Esophagus muscularis mucosa (tissue), 4 donors: ENCODE measurements at places on chromosomes 5 and 9. TPM values are rescaled to one million over a fixed set of nuclear protein-coding genes. Genes with fewer than 3 reads are reported as not detected.

Gene PROB1
- 11.0 TPM for total RNA-seq

DNA sequence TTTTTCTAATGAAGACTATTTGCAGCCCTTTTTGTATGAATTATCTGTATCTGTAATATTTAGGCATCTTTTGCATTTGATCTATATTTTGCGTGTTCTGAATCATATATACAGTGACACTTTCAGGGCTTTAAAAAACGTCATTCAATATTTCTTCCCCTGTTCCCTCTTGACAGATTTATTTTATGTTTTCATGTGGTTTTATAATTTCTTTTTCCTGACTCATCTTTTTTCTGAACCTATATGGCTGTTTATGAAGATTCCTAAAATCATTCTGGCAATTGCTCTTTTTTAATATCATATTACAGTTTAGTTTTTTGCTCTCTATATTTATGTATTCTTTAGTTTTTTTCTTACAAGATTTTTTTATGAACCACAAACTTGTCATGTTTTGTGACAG, 67.6 kb downstream of the SMARCA2 start:
- peaks cover 14% of the 10 kb centered on the region for H3K4me1 ChIP-seq
- peaks cover 99% of the 10 kb centered on the region for H3K36me3 ChIP-seq
- H3K4me3 ChIP-seq: no peak overlapping the region
- H3K27ac ChIP-seq: no peak overlapping the region

- no peaks in the 10 kb centered on the region for H3K27me3 ChIP-seq
- H3K4me1 ChIP-seq: no peaks in the 10 kb centered on the region
- no peak overlapping the region for H3K4me3 ChIP-seq
These were observed 110.1 kb upstream of the GRIN3A start for GRCh38 chr9:101848485-101848919.

GRCh38 chr9:133822430-133823065, 84.4 kb upstream of the SARDH start:
- no peaks in the 10 kb centered on the region for H3K36me3 ChIP-seq
- H3K4me1 ChIP-seq: peaks cover 14% of the 10 kb centered on the region
- no peak for DNase-seq
- H3K4me3 ChIP-seq: no peak overlapping the region
- H3K27me3 ChIP-seq: no peaks in the 10 kb centered on the region
- H3K27ac ChIP-seq: no peak overlapping the region

- no peak for DNase-seq
- peak overlapping the region; percentile 61 for H3K27ac ChIP-seq
- H3K36me3 ChIP-seq: no peaks in the 10 kb centered on the region
- peaks cover 55% of the 10 kb centered on the region for H3K4me1 ChIP-seq
These were observed 174.0 kb downstream of the GDNF start for GRCh38 chr5:37665889-37666288.

Gene NEURL1B
- total RNA-seq: 87.1 TPM

Gene COL23A1
- total RNA-seq: 1.8 TPM

- H3K27me3 ChIP-seq: no peaks in the 10 kb centered on the region
- no peak overlapping the region for H3K27ac ChIP-seq
- H3K4me1 ChIP-seq: no peaks in the 10 kb centered on the region
- no peak for DNase-seq
These were observed 31.0 kb upstream of the MEGF9 start for GRCh38 chr9:120745278-120745677.

DNA sequence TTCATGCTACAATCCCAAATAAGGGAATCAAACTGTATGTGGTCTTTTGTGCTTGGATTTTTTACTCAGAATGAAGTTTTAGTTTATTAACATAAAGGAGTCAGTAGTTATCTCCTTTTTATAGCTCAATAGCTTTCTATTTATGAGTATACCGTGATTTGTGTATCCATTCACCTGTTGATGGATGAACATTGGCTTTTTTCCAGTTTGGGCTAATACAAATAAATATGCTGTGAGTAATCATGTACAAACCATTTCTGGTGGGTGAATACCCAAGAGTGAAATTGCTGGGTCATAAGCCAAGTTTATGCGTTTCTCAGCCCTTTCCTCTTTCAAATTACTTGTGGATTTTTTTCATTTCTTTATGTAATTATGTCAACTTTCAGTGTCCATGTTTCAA, 395.3 kb downstream of the OSTF1 start:
- DNase-seq: no peak
- H3K4me1 ChIP-seq: no peaks in the 10 kb centered on the region
- no peak overlapping the region for H3K27ac ChIP-seq
- no peaks in the 10 kb centered on the region for H3K36me3 ChIP-seq
- no peak overlapping the region for H3K4me3 ChIP-seq
- H3K27me3 ChIP-seq: no peaks in the 10 kb centered on the region
